ENCODE measurements at places on chromosomes 12 and 14.

GRCh38 chr14:36451310-36452065 lies 68.5 kb downstream of the NKX2-1 start:
- no peak for DNase-seq

DNA sequence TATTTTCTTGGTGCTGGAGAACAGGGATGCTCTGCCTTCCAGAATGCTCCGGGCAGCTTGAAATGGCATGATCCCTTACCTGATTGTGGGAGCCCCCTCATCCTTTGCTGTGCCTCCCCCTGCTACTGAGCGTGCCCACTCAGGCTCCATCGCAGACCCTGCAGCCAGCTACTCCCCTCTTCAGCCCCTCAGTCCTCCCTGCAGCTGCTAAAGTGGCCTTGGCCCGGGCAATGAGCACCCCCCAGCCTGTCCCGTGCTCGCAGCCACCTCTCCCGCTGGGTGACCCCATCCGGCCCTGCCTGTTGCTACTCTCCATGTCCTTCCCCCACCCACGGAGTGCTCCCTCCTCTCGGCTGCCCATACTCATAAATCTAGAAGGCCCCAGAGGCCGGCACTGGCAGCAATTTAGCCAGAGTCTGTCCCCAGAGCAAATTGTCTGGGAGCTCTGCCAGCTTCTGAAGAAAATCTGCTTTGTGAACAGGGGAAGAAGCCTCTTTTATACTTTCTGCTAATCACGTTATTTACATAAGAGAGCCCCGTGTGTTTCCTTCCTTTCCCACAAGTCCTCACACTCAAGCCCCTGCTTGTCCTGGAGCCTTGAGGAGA lies 143.7 kb upstream of the FRMD6 start:
- DNase-seq = peak; percentile 20

DNA sequence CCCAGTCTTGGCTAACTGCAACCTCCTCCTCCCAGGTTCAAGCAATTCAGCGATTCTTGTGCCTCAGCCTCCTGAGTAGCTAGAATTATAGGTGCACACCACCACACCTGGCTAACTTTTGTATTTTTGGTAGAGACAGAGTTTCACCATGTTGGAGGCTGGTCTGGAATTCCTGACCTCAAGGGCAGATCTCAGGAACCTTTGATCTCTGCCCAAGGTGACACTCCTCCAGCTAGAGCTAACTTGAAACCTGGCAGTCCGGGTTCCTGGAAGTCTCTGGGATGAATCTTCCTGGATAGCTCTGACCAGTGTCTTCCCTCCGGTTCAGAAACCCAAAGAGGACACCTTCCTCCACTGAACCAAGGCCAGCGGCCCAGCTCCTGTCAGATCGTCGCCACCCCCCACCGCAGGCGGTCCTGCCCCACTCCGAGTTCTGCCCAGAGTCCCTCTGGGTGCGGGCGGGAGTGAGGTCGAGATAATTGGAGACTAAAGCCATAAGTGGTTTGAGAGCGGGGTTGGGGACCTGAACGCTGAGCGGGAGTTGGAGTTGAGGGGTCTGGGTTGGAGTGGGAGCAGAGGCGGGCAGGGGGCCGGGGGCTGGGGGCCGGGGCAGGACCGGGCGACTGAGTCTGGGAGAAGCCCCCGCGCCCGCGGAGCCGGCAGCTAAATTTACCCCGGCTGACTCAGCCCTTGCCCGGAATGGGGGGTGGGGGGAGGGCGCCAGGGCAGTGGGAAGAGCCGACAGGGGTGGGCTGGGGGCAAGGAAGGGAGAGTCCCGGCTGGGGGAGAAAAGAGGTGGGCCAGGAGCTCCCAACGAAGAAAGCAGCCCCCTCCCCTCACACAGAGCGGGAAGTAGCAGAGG lies 4.7 kb downstream of the DDN start:
- no peak for DNase-seq

DNA sequence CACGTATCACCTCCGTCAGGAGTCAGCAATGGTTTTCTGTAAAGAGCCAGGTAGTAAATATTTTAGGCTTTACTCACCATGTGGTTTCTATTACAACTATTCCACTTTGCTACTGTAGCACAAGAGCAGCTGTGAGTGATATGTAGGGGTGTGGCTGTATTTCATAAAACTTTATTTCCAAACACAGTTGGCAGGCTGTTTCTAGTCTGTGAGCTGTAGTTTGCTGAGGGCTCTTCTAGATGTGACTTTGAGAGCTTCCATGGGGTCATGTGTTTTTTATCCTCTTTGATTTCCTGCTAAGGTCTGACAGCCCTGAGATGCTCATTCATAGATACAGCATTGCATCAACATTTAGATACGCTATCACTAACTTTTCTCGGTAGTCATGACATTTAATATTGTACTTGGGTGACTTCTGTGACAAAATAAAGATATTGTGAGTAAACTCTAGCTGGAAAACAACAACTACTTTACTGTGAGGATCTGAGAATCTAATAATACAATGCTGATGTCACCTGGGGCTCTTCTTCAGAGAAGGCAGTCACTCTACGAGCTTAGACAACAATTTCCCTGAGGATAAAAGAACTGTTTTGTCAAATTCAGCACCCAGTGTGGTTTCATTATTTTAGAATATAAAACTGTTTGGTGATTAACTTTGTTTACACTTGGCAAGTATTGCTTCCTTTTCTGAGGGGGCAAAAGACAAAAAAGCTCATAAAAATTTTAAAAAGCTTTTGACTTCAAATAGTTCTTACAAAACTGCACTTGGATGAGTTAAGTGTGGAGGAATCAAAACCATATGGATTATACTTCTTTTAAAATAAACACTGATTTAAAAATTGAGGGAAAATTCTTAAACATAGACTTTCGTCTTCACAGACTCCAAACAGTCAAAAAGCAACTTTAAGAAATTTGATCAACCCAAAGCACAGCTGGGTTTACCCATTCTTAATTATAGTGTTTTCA lies 231.2 kb upstream of the DCN start:
- no peak for DNase-seq

GRCh38 chr12:48019639-48020265 lies 15.5 kb upstream of the COL2A1 start:
- no peak for DNase-seq

All from common myeloid progenitor, CD34-positive (primary cell).